Spleen (tissue), 13 donors: ENCODE measurements at places on chromosomes 2 and 18.

- DNase-seq, result no peak
Measured at GRCh38 chr18:32114293-32114942, 22.7 kb downstream of the RNF138 start.

DNA sequence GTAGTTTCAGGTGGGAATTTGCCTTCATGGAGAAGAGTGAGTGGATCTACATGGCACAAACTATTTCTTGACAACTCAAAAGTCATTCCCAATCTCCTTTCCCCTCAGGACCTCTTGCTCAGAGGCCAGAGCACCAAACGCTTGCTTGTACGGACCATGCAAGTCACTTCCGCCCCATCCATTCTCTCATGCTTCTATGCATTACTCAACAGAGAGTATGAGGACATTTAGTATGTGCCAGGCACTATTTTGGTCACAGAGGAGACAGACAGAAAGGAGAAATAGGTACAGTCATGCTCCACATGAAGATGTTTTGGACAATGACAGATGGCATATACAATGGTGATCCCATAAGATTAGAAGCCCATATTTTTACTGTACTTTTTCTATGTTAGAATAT lies 117.5 kb downstream of the ACTR3 start:
- no peak for DNase-seq

GRCh38 chr2:211359347-211359746 lies 802.9 kb downstream of the CPS1 start:
- DNase-seq, result no peak

DNA sequence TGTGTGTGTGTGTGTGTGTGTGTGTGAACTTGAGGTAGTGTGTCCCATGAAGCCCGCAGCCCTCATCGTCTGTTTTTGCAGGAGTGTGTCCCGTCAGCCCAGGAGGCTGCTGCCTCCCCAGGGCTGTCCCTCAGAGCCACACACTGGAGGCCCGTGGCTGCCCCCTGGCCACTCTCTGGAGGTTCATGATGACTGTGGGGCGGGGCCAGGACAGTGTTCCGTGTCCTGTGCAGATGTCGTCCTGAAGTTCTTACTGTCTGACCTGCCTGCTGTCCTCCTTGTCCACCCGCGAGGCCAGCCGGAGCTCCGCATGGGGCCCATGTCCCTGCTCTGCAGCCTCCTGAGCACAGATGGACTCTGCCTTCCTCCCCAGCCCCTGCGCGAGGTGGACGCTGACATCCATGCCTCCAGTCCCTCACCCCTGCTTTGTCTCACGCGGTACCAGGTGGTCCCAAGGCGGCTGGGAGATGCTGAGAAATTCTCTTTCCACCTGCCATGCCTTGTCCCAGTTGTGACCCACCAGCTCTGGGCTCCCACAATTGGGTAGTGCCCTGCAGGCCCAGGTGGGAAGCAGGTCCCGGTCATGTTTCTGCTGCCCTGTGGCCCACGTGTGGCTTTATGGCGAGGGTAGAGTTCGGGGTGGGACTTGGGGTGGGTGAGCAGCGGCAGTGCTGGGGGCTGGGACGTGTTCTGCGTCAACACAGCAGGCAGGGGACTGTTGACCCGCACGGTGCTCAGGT lies 92.8 kb downstream of the NFATC1 start:
- DNase-seq, result peak; percentile 54

- DNase-seq, result no peak
Measured at GRCh38 chr2:223681125-223681524, 79.0 kb upstream of the SCG2 start.

DNA sequence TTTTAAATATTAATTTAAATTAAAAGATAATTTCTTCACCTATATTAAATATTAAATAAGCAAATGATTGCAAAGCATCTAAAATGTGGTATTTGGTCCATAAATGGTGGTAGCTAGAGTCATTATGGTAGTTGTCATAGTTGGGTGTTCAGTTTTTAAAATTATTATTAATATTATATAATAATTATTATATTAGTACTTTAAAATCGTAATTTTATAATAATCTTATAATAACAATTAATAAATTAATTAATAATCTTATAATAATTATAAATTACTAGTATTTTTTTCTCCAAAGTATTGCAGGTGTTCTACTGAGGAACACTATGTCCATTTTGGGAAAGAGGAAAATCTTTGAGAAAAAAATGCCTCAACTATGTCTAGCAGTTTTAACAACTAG lies 835.5 kb upstream of the GCFC2 start:
- no peak for DNase-seq

GRCh38 chr2:64251497-64252250 lies 107.5 kb upstream of the PELI1 start:
- DNase-seq, result no peak

GRCh38 chr18:74631623-74632350 lies 34.1 kb downstream of the ZNF407 start:
- no peak for DNase-seq

GRCh38 chr2:27956888-27957287 lies 66.4 kb downstream of the BABAM2 start:
- DNase-seq, result no peak

DNA sequence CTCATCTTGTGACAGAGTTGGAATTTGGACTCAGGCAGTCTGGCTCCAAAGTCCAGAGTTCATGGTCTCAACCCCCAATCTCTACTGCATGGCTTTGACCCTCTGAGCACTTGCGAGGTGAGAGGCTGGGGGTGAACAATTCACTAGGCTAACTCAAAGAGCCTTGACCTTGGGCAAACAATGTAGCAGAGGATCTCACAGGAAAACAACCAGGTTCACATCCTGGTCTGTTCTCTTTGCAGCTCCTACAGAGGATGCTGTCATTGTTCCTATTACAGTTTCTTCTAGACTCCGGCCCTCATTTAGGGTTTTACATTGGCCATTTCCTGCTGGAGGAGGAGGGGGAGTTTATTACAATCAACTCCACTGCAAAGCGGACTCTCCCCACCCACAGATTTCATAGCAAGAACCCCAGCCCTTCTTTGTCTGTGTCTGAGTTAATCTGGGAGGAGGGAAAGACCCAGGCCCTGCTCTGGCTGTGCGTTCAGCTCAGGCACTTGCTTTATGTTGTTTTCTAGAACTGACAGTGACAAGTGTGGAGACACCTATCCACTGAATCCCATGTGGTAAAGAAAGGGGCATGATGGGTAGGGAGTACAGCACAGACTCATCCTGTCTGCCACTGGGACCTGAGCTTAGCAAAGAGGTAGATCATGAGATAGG lies 101.6 kb downstream of the LBH start:
- DNase-seq, result no peak

DNA sequence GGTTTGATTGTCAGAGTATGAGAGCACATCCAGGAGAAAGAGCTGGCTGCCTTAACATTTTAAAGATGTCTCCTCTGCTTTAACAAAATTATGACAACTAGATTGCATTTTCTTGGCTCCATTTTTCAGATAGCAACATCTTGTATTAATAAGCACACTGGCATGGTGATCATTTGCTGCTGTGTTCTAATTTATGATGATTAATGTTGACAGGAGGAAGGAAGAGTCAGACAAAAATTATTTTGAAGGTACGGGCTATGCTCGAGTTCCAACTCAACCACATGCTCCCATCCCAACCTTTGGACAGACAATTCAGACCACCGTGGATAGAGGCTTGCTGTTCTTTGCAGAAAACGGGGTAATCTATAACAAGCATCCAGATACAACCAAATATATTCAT lies 98.2 kb upstream of the TTC39C start:
- no peak for DNase-seq

DNA sequence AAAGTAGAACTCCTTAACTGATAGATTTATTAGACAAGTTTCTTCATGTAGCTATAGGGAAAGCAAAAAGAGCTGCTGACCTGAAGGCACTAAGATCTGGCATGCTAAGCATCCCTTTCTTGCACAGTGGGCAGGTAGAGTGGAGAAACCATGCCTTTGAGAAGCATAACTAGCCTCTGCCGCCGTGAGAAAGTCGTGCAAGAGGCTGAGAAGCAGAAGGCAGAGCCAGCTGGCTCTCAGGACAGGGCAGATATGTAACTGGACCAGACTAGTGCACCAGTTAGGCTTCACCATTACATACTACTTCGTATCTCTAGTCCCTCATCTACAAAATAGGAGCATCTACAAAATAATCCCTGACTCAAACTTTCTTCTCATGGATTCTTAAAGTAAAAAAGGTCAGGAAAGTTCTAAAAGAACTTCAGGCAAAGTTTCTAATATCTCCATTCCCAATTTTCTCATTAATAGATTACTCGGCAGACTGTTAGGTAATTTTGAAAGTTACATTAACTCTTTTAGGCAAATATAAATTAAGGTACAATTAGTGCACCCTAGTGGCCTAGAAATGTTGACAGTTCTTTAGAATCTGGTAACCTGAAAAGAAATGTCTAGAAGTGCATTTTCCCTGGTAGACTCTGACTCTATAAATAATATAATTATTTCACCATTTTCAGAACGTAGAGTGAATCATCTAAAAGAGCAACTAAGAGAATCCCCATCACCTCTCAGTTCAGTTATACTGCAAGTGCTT lies 10.3 kb downstream of the ERBB4 start:
- no peak for DNase-seq

DNA sequence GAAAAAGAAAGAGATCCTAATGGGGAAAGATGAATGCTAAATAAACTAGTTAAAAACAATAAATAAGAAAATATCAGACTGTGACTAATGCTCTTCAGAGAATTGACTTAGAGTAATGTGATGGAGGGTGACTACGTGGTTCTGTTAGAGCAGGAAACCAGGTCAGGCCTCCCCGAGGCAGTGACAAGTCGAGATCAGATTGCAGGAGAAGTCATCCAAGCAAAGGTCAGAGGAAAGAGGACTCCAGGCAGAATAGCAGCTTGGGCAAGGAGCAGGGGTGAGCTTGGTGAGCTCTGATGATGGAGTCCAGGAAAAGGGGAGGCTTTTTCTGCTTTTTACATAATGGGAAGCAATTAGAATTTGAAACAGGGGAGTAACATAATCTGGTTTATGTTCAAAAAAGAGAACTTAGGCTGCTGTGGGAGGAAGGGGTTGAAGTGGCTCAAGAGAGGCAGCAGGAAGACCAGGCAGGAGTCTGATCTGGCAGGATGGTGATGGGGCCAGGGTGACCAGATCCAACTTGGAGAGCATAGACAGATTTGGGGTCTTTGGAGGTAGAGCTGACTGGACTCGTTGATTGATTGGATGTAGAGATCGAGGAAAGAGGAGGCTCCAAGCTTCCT lies 27.3 kb upstream of the ITGB6 start:
- no peak for DNase-seq

- no peak for DNase-seq
Measured at GRCh38 chr2:223674998-223675609, 72.9 kb upstream of the SCG2 start.

DNA sequence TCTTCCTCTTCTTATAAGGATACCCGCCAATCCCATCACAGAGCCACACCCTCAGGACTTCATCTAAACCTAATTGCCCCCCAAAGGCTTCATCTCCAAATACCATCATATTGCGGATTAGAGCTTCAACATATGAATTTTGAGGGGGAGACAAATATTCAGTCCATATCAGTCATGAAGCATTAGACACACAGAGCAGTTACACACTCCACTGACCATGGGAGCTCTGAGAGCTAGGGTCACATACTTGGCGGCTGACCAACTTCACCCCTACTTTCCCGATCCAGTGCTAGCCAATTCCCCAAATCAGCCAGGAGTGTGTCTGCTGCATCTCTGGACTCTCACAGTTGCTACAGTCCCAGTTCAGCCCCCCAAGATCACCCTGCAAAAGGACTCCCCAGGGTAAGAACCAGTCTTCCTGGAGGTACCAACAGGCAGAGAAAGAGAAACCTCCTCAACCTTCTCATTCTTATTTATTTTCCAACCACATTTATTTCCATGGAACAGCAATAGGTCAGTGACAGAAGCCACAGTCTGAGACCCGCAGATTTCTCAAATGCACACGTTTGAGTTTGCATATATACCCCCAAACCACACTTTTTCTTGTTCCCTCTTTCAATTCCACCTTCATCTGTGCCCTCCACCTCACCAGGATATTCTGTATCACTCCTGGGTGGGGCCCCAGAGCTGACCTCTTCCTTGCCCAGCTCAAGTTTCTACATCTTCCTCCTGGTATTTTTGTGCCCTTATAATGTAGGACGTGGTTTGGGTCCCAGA lies 33.3 kb downstream of the SPP2 start:
- no peak for DNase-seq

DNA sequence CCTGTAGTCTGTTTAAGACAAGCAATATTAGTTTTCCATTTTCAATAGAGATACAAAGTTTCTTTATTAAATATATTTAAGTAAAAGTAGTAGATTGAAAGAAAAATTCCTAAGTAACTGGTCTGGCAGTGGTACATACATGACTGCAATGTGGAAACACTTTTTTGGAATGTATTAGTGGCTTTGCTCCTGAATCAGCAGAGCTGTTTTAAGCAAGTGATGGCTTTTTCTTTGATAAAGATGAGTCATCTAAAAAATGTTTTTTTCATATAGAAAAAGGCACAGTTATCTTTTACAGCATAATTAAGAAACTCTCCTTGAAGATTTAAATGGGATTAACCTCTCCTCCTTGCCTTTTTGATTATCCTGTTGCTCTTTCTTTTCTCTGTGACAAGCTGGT lies 34.9 kb downstream of the KDM3A start:
- DNase-seq, result no peak

DNA sequence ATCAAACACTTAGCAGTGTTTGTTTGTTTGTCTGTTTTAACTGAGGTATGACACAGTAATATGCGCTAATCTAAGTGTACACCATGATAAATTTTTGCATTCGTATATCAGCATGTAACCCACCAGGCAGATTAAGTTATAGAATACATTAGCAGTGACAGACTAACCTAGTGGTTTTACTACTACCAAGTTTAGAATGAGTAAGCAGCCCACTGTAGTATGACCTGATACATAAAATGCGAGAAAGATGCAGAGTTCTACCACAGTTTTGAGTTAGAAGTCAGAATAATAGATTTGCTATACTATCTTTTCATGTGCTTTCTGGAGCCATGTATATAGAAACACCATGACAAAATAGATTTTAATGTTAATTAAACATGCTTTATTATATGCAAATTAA lies 19.1 kb upstream of the MAP4K4 start:
- DNase-seq, result no peak

DNA sequence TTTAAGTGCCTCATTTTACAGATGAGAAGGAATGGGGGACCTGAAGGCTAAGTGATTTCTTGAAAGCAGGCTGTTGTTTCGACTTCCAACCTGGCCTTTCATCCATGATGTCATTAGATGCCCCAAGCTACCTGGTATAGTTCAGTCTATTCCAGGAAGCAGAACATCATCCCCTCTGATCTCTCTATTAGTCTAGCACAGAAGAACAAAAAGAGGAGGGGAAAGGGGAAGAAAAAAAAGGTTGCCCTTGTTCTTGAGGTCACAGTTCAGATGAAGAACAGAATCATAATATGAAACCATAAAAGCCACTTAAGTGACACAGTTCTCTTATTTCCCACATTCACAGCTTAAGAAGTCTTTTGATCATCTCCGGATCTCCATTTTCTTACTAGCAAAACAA lies 386.2 kb upstream of the HNRNPA3 start:
- no peak for DNase-seq

DNA sequence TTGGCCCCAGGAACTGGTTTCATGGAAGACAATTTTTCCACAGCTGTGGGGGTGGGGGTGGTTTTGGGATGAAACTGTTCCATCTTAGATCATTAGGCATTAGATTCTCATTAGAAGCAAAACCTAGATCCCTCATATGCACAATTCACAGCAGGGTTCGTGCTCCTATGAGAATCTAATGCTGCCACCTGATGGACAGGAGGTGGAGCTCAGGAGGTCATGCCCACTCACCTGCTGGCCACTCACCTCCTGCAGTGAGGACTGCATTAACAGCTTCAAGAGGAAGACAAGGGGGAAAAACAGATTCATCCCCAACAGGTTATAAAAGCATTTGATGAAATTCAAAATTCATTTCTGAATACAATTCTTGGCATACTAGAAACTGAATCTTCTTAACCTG lies 38.5 kb downstream of the THAP4 start:
- DNase-seq, result no peak
